Activated T-cell treated with anti-CD3 and anti-CD28 coated beads, Interleukin-2, amount 50 U/mL, for 4 hours (primary cell): ENCODE measurements at places on chromosomes 2 and 18. TPM values are rescaled to one million over a fixed set of nuclear protein-coding genes. Genes with fewer than 3 reads are reported as not detected.

GRCh38 chr2:238569507-238570195, 142.9 kb downstream of the ASB1 start:
- DNase-seq, result no peak

GRCh38 chr2:230158468-230158867, 61.3 kb downstream of the SP110 start:
- no peak for DNase-seq

- no peak for DNase-seq
Measured at GRCh38 chr2:185578322-185578721, 160.3 kb upstream of the FSIP2 start.

GRCh38 chr18:12336171-12336613, 28.2 kb downstream of the TUBB6 start:
- no peak for DNase-seq

Gene SERPINB4
- total RNA-seq, result not detected

GRCh38 chr2:110205660-110206455, 1.0 kb upstream of the NPHP1 start:
- no peak for DNase-seq

Gene TUBA3D
- total RNA-seq, result not detected

Gene SLC23A3
- 0.84 TPM for total RNA-seq

GRCh38 chr2:24339856-24340262, 20.5 kb downstream of the ITSN2 start:
- DNase-seq, result no peak

DNA sequence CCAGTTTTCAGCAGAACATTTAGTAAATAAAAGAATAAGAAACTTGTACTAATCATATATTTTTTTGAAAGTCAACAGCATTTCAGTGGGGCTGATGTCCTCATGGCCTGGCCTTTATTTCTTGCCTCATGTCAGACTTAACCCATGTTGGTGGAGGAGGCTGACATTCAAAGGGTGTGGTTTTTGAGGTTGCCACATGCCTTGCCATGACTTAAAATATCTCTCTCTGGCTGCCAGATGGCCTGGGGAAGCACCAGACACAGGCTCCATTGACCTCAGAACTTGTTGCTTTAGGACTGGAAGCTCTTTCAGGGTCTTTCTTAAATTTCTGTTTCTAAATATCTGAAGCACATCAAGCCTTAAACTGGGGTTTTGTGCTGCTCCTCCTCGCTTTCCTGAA, 32.5 kb upstream of the CD28 start:
- no peak for DNase-seq

Gene TXNDC9
- total RNA-seq, result 36.3 TPM

DNA sequence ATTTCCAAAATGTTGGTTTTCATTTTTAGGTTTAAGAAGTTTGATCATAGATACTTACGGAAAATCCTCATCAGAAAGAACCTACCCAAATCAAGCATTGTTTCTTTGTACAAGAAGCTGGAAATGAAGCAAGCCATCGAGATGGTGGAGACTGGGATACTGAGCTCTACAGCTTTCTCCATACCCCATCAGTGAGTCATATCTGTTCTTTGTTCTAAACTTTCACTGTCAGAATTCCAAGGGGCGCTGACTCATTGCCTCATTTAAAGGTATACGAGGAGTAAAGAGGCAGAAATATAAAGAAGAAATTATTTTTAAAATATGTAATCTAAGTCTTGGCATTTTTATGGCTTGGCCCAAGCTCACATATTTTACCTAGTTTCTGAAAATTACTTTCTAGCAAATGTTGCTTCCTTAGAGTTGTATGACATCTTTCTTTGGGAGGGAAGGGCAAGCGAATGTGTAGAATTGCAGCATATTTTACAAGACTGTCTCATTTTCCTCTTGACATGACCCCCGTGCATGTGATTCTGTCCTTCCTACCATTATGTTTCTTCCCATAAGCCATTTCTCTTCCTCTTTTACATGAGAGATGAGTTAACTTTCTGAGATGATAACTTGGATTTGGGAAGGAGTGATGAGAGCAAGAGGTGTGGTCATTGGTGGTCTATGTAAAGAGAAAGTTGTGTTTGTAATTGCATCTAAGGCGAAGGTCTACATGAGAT, 41.2 kb downstream of the SLC9A4 start:
- no peak for DNase-seq

Gene FBXO15
- total RNA-seq, result 1.2 TPM
